ENCODE measurements at places on chromosomes 5 and 9.

DNA sequence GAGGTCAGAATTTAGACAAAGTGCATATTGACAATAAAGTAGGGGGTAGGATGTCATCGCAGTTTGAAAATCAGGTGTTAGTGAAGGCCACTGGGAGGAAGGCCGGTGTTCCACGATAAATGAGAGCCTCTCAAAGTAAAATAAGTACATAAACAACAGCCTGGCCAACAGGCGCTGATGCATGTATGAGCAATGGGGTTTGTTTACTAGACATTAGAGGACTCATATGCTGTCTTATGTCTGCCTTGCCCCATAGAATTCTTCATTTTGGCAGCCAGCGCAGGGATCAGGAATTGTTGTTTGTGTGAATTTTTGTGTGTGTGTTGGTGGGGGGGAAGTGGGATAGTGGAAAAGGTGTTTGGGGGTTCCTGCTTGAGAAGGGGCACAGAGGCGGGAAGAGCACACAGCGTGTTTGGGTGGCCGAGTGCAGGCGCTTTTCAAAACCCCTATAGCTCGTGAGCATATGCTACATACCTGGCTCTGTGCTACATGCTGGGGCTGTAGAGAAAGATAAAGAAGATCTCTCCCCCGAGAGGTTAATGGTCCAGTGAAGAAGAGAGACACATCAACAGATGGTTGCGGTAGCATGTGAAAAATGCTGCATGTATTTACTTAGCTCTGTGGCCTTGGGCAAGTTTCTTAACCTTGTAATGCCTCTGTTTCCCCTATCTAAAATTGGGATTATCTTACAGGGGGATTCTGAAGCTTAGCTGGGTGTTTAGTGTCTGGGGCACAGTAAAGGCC lies 11.5 kb downstream of the SNX30 start:
- no peak for DNase-seq

GRCh38 chr5:13027874-13028273 lies 916.6 kb downstream of the DNAH5 start:
- DNase-seq, result no peak

GRCh38 chr5:54571462-54571861 lies 53.9 kb downstream of the SNX18 start:
- DNase-seq, result no peak

- no peak for DNase-seq
These were observed 167.5 kb downstream of the CDK5RAP2 start for GRCh38 chr9:120412425-120412951.

DNA sequence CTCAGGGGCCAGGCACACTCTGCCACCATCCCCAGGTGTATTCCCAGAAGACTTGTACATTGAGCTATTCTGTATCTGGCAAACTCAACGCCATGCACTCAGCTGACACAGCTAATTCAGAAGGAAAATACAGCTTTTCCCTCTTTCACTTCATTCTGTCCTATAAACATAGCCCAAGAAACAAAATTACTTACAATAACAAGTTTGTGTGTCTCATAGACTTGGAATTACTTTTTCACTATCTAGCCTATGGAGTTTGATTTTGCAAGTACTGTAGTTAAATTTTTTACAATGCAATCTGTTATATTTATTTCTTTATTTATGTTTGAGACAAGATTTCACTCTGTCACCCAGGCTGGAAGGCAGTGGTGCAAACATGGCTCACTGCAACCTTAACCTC lies 125.1 kb upstream of the KLF9 start:
- no peak for DNase-seq

DNA sequence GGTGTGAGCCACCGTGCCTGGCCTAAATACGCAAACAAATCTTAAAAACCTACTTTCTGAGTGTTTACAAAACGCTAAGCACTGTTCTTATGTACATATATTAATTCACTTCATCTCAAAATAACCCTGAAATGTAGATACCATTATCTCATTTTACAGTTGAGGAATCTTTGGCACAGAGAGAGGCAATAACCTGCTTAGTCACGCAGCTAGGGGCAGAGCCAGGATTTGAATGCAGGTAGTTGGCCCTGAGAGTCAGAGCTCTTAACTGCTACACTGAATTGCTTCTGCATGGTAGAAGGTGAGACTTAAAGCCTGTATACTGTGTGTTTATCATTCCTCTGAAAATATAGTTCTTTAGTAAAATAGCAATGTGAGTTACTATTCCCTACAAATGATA lies 21.9 kb downstream of the ARHGEF37 start:
- no peak for DNase-seq

DNA sequence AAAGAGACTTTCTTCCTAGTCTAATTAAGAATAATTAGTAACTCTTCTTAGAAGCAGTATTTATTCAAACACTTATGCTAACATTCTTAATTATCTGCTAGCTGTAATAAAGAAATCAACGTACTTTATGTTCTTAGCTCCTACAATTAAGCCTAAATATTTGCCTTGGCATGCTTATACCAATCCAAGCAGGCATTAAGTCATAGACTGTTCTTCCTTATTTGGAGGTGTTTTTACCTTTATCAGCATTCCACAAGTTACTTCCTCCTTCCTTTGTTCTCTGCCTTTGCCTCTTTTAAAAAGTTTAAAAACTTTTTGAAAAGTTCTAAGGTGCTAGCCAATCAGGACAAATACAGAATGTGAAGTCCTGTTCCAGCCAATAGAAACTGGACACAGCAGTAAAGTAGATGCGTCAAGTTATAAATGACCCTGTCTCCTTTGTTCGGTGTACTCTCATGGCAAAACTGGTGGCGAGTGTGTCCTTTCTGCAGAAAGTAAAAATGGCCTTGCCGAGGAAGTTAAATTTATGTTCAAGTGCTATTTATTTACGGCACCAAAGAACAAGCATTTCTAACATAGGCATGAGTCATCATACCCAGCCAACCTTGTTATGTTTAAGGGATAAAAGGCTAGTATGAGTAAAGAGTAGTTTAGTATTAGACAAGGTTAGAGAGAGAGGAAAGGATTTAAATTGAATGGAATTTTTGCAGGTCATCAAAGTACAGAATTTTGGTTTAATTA lies 58.6 kb downstream of the GPBP1 start:
- peak; percentile 47 for DNase-seq

- DNase-seq, result no peak
These were observed 303.9 kb downstream of the TENT4A start for GRCh38 chr5:7016999-7017747.

GRCh38 chr5:171597946-171598640 lies 178.6 kb downstream of the FGF18 start:
- DNase-seq, result no peak

DNA sequence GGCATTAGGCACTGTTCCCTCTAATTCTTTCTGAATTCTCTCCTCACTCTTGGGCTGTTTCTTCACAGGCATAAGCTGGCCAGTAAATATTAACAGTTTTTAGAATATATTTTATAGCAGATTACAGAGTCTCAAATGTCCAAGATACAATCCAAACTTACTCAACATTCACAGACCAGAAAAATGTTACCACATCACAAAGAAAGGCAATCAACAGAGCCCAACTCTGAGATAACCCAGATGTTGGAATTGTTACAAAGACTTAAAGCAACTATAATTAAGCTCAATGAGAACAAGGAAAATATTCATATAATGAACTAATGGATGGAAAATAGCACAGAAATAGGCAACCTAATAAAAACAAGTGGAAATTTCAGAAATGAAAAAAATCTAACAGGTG lies 401.1 kb upstream of the RGMB start:
- no peak for DNase-seq

- DNase-seq, result peak; percentile 99
These were observed 35.3 kb upstream of the SMARCA2 start for GRCh38 chr9:1979741-1980367.

- peak; percentile 90 for DNase-seq
These were observed 550.0 kb downstream of the PTPRD start for GRCh38 chr9:10062629-10063395.

DNA sequence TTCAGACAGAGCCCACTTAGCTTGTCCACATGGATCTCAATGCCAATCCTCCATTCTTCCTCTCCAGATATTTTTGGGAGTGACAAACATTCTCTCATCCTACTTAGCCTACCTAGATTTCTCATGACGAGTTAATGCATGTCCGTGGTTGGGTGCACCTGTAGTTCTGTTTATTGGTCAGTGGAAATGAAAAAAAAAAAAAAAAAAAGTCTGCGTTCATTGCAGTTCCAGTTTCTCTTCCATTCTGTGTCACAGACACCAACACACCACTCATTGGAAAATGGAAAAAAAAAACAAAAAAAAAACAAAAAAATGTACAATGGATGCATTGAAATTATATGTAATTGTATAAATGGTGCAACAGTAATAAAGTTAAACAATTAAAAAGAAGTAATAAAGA lies 59.0 kb downstream of the BASP1 start:
- DNase-seq, result no peak

GRCh38 chr5:121152411-121152810 lies 688.3 kb downstream of the PRR16 start:
- DNase-seq, result no peak

GRCh38 chr9:120861935-120862334 lies 15.1 kb downstream of the PHF19 start:
- DNase-seq, result no peak

DNA sequence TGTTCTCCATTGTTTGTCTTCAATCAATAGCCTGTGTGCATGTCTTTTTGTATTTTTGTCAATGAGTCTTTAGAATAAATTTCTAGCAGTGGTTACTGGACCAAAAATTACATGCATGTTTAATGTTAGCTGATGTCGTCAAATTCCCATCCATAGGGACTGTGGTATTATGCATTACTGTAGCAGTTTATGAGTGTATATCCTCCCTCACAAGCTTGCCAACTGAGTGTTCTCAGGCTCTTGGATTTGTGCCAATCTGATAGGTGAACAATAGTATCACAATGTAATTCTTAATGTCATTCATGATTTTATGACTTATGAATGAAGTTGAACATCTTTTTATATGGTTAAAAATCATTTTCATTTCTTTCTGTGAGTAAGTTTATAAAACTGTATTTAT lies 13.0 kb downstream of the SNX24 start:
- no peak for DNase-seq

DNA sequence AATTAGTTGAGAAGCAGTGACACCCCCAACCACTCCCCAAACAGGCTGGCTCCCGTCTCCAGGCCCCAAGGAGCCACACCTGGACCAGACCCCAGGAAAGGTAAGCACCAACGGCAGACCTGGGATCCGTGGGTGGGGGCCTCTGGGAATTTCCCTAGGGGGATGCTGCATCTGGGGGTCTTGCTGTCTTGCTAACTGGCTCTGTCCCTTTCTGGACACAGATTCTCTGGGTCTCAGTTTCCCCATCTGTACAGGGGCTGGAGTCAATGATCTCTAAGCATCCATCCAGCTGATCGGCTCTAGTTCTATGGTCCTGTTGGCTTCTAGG lies 27.9 kb upstream of the IL17B start:
- DNase-seq, result no peak
